ENCODE measurements at places on chromosomes 11 and 22.

DNA sequence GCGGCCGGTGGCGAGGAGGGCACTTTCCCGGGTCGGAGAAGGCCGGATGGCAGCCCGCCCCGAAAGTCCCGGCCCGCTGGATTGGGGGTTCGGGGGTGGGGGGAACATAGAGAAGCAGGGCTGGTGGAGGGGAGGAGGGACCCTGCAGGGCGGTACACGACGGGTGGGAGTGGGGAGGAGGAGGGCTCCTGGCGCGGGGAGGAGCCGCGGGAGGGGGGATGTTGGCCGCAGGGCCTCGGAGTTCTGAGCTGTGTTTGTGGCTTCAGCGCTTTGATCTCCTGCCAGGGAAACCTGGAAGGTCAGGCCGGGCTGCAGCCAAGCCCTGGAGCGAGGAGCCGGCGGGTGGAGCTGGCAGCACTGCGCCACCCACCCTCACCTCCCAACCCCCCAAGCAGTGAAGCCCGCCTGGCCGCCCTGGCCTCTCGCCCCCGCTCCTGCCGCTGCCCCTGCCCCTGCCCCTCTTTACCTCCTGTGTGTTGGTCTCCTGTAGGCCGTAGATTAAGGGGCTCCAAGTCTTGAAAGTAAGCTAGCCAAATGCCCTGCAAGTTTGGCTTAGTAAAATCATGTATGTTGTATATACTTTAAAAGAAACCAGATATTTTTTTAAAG, 30.9 kb downstream of the C22orf31 start:
- peak; percentile 93 for DNase-seq
- H3K4me3 ChIP-seq = peak overlapping the region; percentile 77
- peaks cover 19% of the 10 kb centered on the region for H3K4me1 ChIP-seq

DNA sequence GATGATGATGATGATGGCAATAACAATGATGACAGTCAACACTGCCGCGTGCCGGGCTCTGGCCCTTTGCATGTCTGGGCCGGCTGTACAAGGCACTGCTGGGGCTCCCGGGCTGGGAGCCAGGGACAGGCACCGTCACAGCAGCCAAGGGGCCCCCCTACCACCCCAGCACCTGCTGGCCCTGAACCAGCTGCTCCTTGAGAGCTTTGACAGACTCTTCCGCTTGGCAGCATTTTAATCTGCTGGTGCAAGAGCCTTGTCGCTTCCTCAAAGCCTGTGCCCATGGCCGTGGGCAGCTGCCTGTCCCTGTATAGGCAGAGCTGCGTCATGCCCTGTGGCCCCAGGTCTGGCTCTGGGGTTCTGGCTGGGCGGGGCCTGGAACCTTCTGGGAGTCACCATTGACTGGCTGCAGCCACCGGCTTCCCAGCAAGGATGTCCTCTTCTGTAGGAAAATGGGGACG, 12.9 kb upstream of the MUC6 start:
- no peak overlapping the region for H3K27ac ChIP-seq
- no peak overlapping the region for H3K4me3 ChIP-seq

DNA sequence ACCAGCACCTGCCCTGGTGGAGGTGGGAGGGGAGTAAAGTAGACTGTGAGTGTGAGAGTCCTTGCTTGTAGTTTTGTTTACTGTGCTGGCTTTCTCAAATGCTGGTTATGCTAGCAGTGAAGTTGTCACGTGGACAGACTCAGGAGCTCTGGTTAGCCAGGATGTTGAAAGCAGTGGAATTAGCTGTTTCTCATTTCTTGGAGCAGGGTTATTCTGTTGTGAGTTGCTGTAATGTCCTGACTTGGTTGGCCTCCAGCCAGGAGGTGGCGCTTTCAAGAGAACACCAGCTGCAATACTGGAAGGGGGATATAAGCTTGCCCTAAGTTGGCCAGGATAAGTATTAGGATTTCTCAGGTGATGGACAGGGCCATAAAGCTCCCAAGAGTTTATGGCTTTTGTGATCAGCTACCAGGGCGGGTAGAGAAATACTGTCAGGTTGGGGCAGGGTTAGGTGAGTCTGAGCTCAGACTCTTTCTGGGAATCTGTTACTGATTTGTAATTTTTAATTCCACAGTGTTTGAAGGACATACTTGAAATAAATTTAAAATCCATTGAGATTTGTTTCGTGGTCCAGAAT, 13.7 kb downstream of the CYP2D6 start:
- no peaks in the 10 kb centered on the region for H3K36me3 ChIP-seq
- H3K4me1 ChIP-seq = peaks cover 8% of the 10 kb centered on the region
- peak overlapping the region; percentile 44 for H3K4me3 ChIP-seq
- H3K27me3 ChIP-seq = no peaks in the 10 kb centered on the region

DNA sequence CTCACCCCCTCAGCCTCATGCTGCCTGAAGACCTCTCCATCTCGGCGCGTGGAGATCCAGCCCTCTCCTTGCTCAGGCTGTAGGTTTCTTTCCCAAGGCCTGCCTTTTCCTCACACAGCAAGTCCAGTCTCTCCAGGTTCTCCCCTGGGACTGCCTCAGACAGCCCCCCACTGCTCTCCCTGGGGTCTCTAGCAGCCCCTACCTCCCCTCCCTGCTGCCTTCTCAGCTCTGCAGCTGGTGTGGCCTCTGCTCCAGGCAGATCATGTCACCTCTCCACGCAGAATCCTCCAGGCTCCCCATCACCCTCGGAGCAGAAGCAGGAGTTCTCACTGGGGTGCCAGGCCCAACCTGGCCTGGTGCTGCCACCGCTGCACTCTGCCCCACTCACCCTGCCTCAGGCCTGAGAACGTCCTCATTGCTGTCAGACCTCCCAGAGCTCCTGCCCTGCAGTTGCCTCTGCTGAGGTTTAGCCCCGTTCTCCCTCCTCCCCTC, 15.2 kb downstream of the SMARCB1 start:
- no peak overlapping the region for H3K27ac ChIP-seq
- peak; percentile 28 for DNase-seq
- peaks cover 76% of the 10 kb centered on the region for H3K36me3 ChIP-seq
- no peaks in the 10 kb centered on the region for H3K27me3 ChIP-seq

Measured in endodermal cell (in vitro differentiated cells).